ENCODE measurements at places on chromosomes 3 and 15.

GRCh38 chr15:22893081-22893480 lies 54.6 kb downstream of the NIPA2 start:
- no peak for DNase-seq

- peak; percentile 11 for DNase-seq
These were observed 74.8 kb upstream of the NAALADL2 start for GRCh38 chr3:174784206-174784934.

- DNase-seq: no peak
These were observed 4.3 kb downstream of the ZNF860 start for GRCh38 chr3:31985831-31986230.

DNA sequence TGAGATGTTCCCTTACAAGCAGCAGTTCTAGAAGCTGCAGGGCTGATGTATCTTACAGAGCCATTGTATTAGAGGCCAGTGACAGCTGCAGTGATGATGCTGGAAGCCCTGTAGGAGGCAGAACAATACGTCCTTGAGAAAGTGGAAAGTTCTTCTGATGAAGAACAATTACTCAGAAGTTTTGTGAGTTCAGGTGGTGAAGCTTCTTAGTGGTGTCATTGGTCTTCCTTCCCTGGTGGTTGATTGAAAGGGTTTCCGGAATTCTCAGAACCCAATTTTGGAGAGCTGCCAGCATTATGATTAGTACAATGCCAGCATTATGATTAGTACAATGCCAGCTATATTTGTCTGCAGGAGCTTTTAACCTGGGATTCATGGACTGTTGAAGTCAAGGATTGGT lies 356.4 kb downstream of the MFSD1 start:
- DNase-seq: peak; percentile 22

- DNase-seq: no peak
These were observed 84.0 kb downstream of the IFT80 start for GRCh38 chr3:160314995-160315394.

GRCh38 chr3:11434563-11435096 lies 162.4 kb downstream of the ATG7 start:
- peak; percentile 6 for DNase-seq

DNA sequence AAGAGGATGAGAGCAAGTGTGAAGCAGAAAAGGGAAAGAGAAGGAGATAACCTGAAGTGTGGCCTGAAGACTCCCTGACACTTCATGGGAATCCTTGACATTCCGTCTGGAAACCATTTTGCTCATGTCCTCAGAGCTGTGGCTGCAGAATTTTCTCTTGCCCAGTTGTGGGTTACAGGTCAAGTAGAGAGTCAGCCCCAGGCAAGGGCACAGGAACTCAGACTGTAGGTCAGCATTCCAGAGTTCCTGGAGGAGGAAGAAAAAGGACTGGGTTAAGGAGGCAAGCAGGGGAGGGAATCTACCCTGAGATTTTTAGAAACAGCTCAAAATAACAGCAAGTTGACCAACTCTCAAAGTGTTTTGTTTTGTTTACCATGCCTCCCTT lies 4.1 kb upstream of the THSD4 start:
- DNase-seq: no peak

DNA sequence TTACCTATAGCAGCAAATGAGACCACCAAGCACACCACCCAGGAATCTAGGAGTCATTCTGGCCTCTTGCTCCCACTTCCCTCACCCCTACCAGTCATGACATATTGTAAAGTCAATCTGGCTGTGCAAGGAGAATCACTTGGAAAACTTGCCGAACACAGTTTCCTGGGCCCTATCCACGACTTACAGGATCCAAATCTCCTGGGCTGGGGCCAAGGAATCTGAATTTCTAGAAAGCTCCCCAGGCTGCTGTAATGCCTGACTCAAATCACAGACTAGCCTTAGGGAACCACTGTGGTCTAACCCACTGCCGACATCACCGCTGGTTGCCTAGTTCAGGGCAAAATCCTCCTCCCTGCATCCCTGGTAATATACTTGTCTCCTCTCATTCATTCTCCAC lies 4.2 kb upstream of the CRABP1 start:
- no peak for DNase-seq

GRCh38 chr15:67413770-67414390 lies 107.1 kb upstream of the C15orf61 start:
- DNase-seq: peak; percentile 54

DNA sequence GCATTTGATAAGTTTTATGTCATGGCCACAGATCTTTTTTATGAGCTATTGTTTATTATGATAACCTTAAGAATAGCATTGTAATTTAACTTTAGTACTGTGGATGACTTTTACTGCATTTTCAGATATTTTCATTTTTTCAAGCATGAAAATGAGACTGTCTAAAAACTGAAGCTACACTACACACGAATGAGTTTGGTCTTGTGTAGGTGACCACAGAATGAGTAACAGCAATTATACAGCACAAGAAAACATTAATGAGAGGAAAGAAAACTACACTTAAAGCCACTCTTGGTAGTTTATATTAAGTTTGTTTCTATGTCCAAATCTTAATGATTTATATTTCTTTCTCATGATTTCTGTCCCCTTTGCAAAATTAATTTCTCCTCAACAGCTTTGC lies 809.2 kb downstream of the NAALADL2 start:
- no peak for DNase-seq

Data from fibroblast of pulmonary artery (primary cell).